Stomach (tissue), 19 donors: ENCODE measurements at places on chromosomes 16 and 17. TPM values are rescaled to one million over a fixed set of nuclear protein-coding genes. Genes with fewer than 3 reads are reported as not detected.

- H3K36me3 ChIP-seq = no peaks in the 10 kb centered on the region
- no peak overlapping the region for H3K4me3 ChIP-seq
- H3K27ac ChIP-seq = no peak overlapping the region
- DNase-seq = no peak
- no peaks in the 10 kb centered on the region for H3K27me3 ChIP-seq
Measured at GRCh38 chr17:73060721-73061120, 31.8 kb downstream of the SLC39A11 start.

The EVPL gene
- total RNA-seq = 16.1 TPM

DNA sequence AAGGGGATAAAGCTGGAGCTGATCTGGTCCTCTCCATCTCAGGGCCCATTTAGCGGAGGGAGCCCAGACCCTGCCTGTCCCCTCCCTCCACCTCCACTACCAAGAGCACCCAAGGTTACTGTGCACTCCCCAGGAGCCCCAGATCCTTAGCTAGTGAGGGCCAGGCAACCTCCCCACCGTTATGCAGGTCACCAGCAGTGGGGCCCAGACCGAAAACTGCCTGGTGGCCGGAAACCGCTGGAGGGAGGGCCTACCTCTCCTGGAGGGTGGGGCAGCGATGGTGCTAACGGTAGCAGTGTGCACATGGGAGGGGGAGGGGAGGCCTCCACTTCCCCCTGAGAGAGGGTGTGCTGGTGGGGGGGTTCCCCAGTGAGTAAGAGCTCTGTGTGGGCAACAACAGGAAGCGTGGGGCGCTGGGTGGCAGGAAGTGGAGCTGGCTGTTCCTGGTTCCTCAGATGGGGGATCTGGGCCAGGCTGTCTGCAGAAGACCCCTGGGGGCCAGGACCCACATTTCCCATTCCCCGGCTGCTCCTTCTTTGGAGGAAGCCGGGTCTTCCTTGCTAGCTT, 4.4 kb downstream of the FMNL1 start:
- H3K27me3 ChIP-seq = peaks cover 22% of the 10 kb centered on the region
- H3K36me3 ChIP-seq = no peaks in the 10 kb centered on the region
- peak overlapping the region; percentile 85 for H3K27ac ChIP-seq

- H3K4me1 ChIP-seq = peaks cover under 1% of the 10 kb centered on the region
- H3K36me3 ChIP-seq = no peaks in the 10 kb centered on the region
- DNase-seq = no peak
- H3K4me3 ChIP-seq = no peak overlapping the region
- no peak overlapping the region for H3K27ac ChIP-seq
- H3K27me3 ChIP-seq = no peaks in the 10 kb centered on the region
Measured at GRCh38 chr16:65244787-65245186, 122.9 kb upstream of the CDH11 start.

DNA sequence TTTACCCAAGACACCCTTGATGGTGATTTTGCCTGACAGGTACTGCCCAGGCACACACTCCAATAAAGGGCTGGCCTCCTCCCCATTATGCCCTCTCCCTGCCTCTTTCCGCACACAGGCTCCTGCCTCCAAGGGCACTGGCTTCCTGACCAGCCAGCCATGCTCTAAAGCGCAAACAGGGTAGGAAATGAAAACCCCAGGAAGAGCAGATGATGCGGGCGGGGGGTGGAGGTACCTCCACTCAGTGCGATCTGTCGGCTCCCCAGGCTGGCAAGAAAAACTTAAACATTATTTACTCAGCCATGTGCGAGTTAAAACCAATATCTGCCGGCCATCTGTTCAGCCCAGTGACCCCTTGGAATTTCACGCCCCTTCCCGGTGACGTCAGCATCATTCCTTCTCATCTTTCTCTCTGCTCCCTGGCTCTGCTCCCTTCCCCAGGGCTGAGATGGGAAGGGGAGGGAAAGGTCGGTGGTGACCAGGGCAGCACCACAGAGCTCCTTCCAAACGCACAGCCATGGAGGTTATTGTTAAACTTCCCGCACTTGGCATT, 262.5 kb downstream of the CBLN1 start:
- peaks cover 42% of the 10 kb centered on the region for H3K27me3 ChIP-seq
- no peaks in the 10 kb centered on the region for H3K4me1 ChIP-seq
- no peak overlapping the region for H3K4me3 ChIP-seq

The EMC6 gene
- not detected for total RNA-seq

The PSMB10 gene
- total RNA-seq = 85.8 TPM

DNA sequence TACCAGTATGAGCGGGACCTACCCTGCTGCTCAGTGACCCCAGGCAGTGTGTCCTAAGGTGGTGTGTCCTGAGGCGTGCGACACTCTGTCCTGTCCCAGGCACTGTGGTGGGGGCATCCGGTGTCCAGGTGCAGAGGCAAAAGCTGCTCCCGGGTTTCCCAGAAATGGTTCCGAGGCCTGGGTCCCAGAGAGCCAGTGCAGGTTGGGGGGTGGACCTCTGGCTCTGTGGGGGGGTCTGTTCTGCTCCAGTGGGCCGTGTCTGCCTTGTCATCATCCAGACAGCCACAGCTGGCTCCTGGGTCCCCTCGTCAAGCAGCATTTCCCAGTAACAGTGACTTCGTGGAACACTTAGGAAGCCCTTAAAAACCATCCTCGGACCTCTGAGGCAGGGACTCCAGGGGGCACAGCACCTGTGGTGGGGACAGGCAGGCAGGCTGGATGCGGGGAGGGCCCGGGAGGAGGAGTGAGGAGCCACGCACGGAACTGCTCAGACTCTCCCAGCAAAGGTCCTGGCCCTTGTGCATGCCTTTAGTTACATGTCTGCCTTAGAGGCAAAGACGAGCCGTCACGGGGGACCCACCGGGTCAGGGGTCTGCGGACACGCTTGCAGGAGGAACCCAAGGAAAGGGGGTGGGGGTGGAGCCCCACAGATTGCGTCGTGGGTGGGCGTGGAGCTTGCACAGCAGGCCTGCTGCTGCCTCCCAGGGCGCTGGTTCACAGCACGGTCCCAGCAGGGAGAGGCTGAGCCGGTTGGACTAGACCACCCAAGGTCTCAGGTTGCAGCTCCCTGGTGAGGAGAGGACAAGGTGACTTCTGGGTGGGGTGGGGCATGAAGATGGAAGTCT, 5.6 kb downstream of the SLC16A3 start:
- DNase-seq = no peak
- H3K27ac ChIP-seq = peak overlapping the region; percentile 86
- peaks cover 91% of the 10 kb centered on the region for H3K4me1 ChIP-seq
- H3K27me3 ChIP-seq = no peaks in the 10 kb centered on the region
- peaks cover 6% of the 10 kb centered on the region for H3K36me3 ChIP-seq

DNA sequence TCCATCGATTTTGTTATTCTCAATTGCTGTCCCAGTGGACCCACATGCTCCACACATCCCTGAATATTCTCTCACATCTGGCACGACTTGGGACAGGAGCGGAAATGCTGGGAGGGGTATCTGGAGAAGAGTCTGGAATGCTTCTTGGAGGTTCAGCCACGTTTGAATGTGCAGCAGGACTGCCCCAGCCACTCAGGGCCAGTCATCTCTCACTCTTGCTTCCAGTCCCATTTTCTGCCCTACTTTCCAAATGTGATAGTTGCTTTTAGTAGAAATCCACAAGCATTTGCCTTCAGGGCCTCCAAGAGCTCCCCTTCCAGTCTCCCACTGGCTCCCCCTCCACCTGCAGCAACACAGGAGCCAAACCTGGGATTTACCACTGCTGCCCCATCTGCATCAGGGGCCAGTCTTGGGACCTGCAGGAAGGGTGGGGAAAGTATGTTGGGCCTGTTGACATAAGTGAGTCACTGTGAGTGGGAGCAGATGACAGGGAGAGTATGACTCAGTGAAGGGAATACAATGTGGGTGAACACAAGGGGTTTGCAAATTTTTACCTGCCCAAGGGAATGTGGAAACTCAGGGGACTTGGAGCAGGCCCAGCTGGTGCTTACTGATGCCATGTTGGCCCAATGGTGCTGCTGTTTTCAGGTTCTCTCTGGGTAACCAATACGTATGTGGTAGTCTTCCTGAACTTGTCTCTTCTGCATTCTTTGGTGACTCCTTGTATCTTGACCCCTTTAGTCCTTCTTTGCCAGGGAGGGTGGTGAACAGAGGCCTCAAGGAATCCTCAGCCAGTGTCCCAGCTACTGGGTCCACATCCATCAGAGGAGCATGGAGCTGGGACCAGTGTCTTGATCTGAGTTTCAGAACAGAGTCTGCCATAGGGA, 78.8 kb upstream of the CRHR1 start:
- no peak overlapping the region for H3K4me3 ChIP-seq
- DNase-seq = no peak
- peaks cover 8% of the 10 kb centered on the region for H3K27me3 ChIP-seq
- no peaks in the 10 kb centered on the region for H3K36me3 ChIP-seq
- H3K4me1 ChIP-seq = no peaks in the 10 kb centered on the region

DNA sequence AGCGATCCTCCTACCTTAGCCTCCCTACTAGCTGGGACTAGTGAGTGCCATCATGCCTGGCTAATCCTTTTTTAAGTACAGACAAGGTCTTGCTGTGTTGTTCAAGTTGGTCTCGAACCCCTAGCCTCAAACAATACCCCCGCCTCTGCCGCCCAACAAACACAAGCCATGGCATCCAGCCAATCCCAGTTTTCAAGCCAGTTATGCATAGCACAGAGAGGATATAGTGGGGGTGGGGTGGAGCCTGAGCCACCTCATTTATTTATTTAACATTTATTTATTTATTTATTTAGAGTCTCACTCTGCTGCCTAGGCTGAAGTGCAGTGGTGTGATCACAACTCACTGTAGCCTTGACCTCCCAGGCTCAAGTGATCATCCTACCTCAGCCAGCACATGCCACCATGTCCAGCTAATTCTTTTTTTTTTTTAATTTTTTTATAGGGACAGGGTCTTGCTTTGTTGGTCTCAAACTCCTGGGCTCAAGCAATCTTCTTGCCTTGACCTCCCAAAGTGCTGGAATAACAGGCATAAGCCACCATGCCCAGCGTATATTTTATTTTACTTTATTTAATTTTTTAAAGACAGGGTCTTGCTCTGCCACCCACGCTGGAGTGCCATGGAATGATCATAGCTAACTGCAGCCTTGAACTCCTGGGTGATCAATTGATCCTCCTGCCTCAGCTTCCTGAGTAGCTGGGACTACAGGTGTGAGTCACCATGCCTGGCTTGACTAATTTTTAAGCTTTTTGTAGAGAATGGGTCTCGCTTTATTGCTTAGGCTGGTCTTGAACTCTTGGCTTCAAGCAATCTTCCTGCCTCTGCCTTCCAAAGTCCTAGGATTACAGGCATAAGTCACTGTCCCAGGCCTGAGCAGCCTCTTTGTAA, 26.2 kb upstream of the KLHL11 start:
- peaks cover 99% of the 10 kb centered on the region for H3K36me3 ChIP-seq
- H3K4me3 ChIP-seq = no peak overlapping the region
- H3K27ac ChIP-seq = no peak overlapping the region
- DNase-seq = no peak
- no peaks in the 10 kb centered on the region for H3K27me3 ChIP-seq

- H3K27ac ChIP-seq = peak overlapping the region; percentile 63
- H3K4me3 ChIP-seq = peak overlapping the region; percentile 46
- H3K27me3 ChIP-seq = no peaks in the 10 kb centered on the region
- no peak for DNase-seq
- no peaks in the 10 kb centered on the region for H3K36me3 ChIP-seq
- H3K4me1 ChIP-seq = peaks cover 84% of the 10 kb centered on the region
Measured at GRCh38 chr16:67393788-67394154, 473 bp upstream of the TPPP3 start.

GRCh38 chr17:36464765-36465088, 21.8 kb upstream of the ZNHIT3 start:
- H3K4me1 ChIP-seq = peaks cover 8% of the 10 kb centered on the region
- no peaks in the 10 kb centered on the region for H3K36me3 ChIP-seq
- no peak overlapping the region for H3K27ac ChIP-seq

GRCh38 chr16:55478827-55479429, at the start of gene MMP2:
Gene MMP2 (plus strand): TSS chr16:55479198. CDS start chr16:55479480, 282 bp downstream.
- H3K4me1 ChIP-seq = peaks cover 39% of the 10 kb centered on the region
- DNase-seq = peak; percentile 43
- H3K27ac ChIP-seq = peak within 1 kb of the TSS; percentile 84

DNA sequence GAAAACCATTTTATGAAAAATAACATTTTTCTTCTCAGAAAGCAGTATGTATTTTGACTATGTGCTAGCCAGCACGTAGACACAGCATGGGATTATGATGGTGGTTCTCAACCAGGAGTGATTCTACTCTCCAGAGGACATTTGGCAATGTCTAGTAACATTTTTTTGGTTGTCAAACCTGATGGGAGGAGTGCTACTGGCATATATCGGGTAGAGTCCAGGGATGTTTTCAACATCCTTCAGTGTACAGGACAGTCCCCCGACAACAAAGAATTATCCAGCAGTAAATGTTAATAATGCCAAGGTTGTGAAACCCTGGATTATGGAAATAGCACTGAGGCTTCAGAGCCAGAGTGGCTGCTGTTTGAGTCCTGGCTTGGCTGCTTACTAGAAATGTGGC, 27.7 kb downstream of the AP2B1 start:
- H3K36me3 ChIP-seq = peaks cover 70% of the 10 kb centered on the region
- H3K27me3 ChIP-seq = no peaks in the 10 kb centered on the region
- H3K27ac ChIP-seq = no peak overlapping the region
- DNase-seq = no peak
- H3K4me1 ChIP-seq = peaks cover 7% of the 10 kb centered on the region

DNA sequence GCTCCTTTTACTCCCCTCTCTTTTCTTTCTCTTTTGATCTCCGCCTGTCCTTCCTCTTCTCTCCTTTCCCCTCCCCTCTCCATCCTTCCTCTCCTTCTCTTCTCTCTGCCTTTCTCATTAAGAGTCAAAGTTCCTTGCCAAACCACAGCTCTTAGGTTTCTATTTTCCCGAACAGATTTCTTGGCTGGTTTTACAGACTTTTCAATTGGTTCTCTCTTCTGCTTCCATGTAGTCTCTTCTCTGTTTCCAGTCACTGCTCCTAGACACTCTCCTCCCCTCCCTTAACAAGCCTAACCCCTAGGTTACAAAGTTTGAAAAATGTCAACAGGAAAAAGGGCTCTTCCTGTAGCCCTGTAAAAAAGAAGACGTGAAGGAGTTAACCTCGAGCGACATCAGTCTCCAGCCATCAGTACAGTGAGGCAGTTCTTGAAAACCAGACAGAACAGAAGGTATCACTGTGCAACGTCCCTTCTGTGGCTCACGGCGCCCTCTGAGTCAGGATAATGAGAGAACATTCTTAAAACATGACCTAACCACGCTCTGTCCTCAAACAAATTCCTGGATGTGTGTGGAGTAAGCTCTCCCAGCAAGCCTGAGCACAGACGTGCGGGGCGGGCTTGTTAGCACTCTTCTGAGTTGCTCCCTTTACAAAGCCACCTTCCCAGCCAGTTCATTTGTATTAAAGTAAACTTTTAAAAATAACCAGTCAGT, 11.6 kb upstream of the MARCHF10 start:
- H3K4me3 ChIP-seq = no peak overlapping the region
- peaks cover 41% of the 10 kb centered on the region for H3K4me1 ChIP-seq
- H3K27ac ChIP-seq = peak overlapping the region; percentile 34
- no peaks in the 10 kb centered on the region for H3K27me3 ChIP-seq

- peaks cover 9% of the 10 kb centered on the region for H3K4me1 ChIP-seq
- DNase-seq = no peak
- H3K27ac ChIP-seq = no peak overlapping the region
Measured at GRCh38 chr17:80673152-80673920, 128.7 kb downstream of the RPTOR start.

GRCh38 chr17:49635121-49635520, 42.8 kb downstream of the SPOP start:
- H3K27me3 ChIP-seq = no peaks in the 10 kb centered on the region
- H3K4me3 ChIP-seq = no peak overlapping the region
